ENCODE measurements at places on chromosomes 5 and 9.

DNA sequence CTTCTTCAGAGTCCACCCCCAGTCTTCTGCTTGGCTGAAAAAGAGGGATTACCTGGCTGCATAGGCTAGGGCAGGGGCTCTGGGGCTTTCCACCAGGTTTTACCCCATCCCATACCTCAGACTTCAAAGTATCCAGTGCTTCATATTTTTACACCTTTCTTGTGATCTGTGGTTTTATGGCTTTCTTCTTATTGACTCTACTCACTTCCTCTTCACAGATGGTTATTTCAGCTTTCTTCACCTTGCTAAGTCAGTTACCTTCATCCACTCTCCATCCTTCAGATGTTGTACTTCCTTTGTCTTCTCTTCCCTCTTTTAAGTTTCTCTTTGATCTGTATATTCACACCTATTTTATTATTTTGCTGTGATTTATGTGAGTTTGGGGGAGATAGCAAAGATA lies 104.3 kb downstream of the GRIA1 start:
- DNase-seq: no peak

DNA sequence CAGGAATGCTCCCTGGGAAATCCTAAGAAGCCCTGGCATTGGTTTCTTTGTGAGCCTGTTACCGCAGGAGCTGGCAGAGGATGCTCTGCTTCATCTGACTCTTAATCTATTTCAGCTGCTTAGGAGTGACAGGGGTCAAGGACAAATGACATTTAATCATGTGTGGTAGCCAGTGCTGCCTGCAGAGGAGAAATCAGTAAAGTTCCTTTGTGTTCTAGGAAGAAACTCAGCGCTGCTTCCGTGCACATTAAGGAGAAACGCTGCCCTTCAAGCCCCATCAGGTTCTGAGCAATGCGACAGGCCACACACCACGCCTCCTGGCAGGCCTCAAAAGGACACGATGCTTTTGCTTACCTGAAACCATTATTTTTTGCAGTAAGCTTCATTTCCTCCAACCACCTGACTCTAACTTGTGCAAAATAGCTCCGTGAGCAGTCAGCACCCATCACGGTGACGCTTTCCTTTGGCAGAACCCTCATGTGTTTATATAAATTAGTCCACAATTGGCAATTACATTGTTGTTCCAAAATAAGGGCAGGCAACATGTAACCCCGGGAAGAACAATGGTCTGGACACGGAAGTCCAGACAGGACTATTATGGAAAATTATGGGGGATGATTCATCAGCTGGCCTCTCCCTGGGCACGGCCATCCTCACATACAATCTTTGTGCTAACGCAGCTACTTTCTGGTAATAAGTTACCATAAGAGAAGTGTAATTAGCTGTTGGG lies 387.9 kb upstream of the DAP start:
- no peak for DNase-seq

GRCh38 chr9:121125590-121125989 lies 50.8 kb downstream of the CNTRL start:
- no peak for DNase-seq

DNA sequence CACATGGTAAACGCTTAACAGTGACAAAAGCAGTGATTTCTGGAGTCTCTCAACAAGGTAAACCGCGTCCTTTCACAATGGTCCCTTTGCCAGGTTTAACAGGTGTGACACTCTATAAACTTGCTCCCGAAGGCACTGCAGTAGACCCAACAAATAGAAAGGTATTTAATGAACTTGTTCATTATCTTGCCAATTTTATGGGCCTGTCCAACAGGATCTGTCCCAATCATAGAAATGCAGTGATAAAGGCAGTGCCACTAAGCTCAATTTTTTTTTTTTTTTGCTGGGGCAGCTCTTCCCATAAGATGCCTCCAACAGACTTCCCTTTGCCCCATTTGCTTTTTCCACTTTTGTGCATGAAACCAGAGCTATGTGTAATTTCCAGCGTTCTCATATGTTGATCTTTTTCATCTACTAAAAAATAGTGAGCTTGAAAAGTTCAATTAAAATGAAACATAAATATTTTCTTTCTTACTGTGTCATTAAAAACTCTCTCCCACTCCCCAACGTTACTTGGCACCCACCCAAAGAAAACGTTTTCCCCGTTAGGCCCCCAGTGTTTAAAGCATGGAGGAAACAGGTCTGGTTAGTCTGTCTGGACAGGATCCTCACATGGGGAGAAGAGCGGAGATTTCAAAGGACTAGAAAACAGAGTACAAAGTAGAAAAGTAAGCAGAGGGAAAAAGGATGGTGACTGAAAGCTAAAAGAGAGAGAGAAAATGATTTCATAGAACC lies 80.9 kb upstream of the SPATA31D4 start:
- no peak for DNase-seq

DNA sequence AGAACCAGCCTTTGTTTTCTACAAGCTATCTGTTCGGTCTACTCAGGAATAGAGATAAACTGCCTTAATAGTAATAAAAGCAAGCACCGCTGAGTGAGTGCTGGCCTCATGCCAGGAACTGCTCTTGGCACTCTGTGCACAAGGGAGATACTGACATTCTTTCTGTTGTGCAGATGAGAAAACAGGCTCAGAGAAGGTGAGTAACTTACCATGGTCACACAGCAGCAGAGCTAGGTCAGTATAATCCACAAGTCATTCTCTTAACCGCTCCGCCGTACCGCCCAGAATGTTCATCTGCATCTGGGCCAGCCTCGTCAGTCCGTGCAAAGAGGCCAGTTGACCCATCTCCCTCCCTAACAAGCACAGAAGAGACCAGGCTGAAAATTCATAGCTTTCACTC lies 27.4 kb downstream of the QRFP start:
- no peak for DNase-seq

- no peak for DNase-seq
Measured at GRCh38 chr5:40627706-40628105, 52.0 kb upstream of the PTGER4 start.

DNA sequence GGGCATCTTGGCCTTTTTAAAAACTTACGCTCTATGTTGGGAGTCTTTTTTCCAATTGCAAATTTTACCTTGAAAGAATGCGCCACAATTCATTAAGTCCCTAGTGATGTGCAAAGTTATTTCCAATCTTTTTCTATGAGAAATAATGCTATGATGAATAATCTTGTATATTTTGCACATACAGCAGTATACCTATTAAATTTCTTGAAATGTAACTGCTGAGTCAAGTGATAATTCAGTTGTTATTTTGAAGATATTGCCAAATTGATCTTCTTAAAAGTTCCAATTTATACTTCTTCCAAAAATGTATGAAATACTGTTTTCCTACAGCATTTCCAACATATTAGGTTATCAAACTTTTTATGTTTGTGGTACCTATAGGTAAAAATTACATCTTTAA lies 92.8 kb upstream of the PPP2R2B start:
- no peak for DNase-seq

DNA sequence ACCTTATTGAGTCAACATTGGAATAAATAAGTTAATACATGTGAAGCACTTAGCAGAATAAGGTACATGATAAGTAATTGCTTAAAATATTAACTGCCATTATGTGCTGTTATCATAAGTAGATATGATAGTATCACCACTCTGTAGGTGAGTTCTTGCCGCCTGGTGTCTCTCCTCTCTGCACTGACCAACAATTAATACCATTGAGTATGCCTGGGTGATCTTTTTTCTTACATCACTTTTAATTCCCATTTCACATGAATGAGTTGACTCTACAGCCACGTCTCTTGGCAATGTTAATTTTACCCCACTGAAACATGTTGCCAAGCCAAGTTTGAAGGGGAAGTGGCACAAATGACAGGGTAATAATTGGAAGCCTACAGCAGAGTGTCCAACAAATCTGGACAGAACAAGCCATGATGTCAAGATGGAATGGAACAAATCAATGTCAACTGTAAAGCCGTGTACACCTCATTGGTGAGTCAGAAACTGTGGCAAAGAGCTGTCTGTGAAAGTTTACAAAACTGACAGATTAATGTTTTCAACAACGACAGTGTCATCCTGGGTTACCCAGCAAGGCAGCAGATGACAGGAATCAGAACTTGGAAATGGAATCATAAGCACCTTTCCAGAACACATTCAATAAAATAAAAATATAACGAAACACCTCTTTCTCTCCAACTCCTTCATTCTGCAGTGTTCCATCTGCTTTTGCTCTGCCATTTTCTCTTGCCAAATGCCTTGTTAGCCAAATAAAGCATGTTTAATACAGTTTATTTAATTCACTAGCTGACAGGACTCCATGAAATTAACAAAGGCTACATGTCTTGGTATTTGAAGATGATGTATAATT lies 330.9 kb downstream of the CTNND2 start:
- no peak for DNase-seq

- DNase-seq: no peak
Measured at GRCh38 chr9:105295201-105295550, 50.7 kb downstream of the SLC44A1 start.

- no peak for DNase-seq
Measured at GRCh38 chr5:1997640-1998347, 115.1 kb upstream of the IRX4 start.

- no peak for DNase-seq
Measured at GRCh38 chr5:114789773-114790402, 379.8 kb downstream of the TRIM36 start.

DNA sequence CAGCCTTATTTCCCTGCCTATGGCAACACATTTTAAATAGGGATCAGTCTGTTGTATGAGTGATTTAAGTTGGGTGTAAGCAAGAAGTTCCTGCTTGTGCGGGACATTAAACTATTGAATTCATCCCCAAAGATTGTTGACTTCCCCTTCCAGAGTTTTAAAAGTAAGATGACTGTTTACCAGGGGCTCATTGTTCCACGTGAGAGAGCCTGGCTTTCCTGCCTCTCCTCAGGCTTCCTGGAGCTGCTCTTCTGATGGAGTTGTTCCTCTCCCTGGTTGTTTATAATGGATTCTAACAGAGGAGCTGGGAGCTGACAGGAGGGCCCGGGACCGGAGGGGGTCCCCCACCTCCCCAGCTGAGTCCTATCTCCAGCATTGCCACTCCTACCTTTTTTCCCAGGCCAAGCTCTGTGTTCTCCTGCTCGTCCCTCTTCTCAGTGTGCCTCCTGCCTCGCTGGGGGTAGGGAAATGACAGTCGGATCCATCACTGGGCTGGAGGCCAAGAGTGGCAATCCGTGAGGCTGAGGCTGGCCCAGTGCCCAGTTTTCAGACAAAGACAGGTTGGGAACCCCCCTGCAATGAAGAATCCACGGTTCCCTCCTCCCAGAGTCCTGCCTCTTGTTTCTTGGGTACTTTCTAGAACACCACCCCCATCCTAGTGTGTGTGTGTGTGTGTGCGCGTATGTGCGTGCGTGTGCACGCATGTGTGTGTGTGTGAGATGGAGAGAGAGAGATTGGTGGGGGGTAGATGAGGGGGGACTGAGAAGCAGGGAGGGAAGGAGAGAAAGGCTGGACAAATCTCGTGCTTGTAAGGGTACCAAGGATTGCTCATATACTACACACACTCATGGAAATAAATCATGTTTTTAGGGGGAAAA lies 123.7 kb upstream of the NFIB start:
- DNase-seq: no peak

GRCh38 chr5:123937230-123937629 lies 425.3 kb downstream of the CSNK1G3 start:
- no peak for DNase-seq

GRCh38 chr9:35112257-35113020 lies 3.2 kb downstream of the ATOSB start:
- no peak for DNase-seq

DNA sequence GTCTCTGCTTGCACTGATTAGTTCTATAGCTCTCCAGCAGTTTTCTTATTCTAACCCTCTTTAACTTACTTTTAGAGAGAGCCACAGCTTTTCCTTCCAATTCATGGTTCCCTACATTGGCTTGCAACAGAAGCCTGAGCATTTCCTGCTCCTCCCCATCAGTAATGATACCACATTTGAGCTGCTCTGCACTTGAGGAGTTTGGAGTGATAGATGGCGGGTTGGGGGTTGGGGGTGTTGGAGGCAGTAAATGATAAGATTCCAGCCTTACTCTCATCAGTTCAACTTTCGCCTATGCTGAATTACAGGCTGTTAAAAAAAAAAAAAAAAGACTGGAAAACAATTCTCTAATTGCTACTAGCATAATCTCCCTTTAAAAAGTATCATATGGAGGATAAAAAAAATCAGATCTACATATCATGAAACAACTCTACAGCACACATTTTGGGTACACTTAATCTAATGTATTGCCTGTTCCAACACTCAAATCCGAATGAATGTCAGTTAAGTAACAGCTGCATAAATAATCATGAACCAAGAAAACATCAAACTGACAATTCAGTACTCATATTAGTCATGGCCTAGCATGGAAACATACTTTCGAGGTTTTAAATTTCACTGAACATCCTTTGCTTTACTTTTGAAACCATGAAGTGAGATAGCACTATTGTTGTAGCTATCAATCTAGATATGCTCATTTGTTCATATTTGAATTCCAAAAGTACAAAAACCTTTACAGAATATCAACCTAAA lies 224.7 kb downstream of the NFIB start:
- DNase-seq: no peak

DNA sequence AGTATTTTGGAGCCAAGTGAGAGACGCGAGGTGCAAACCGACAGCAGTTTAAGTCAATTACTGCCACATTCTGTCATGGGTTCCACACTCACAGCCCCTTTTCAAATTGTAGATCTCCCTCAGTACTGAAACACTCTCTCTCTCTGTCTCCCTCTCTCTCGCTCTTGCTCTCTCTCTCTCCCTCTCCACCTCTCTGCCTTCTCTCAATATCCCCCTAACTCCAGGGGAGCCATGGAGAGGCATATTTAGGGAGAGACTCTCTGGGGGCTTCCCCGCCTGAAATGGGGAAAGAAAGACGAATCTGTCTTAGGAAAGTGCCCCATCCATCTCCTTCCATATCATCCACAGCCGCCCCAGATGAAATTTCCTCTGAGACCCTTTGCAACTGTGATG lies 1.6 kb downstream of the BRINP1 start:
- DNase-seq: no peak

GRCh38 chr5:138732466-138732865 lies 20.8 kb upstream of the CTNNA1 start:
- no peak for DNase-seq

DNA sequence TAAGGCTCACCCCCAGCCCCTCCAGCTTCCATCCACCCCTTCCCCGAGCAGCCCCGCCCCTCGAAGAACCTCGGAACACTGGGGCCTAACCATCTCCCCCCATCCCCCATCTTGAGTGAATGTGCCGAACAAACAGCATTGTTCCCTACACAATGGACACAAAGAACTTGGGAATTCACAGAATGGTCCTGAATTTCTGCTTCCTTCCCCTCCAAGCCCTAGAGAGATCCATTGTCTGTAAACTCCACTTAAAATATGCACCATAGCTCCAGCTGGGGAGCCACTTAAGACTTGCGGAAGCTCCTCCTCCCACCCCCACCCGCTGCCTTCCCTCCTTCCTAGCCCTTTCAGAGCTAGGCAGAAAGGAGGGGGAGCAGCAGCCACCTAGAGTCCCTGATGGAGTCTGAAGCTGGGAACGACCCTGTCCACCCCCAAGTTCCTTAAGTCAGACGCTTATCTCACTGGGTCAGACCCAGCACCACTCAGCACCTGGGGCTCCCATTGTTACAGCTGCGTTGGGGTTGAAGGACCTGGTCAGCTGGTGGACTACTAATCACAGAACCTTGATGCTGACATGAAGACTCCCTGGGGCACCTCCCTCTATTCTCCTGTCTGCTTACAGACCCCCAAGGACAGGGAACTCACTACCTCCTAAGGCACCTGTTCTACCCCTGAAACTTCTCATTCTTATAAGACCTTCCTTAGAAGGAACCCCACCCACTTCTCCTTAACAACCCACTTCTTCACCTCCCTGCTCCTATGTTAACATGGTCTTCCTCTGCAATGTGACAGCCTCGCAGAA lies 61.4 kb downstream of the PCDH1 start:
- DNase-seq: no peak

Data from stimulated activated CD4-positive, alpha-beta T cell treated with anti-CD3 and anti-CD28 coated beads, Interleukin-1b, Interleukin-23, amount 100 ng/mL, for 1 hour (primary cell).